Large intestine (tissue), 12 donors: ENCODE measurements at places on chromosomes 13 and 19.

DNA sequence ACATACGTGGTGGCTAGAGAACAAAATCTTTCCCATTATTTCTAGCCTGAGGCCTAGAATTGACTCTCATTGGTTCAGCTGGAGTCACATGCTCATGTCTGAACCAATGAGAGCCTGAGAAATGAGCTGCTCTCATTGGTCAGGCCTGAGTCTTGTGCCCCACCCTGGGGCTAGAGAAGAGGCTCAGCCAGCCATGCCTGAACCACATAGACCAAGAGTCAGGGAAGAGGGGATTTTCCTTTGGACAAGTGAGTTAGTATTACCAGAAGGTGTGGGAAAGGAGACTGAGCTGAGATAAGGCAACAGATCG lies 6.9 kb downstream of the FXYD5 start:
- DNase-seq, result no peak

- no peak for DNase-seq
Observed at GRCh38 chr13:99322297-99323103, 15.3 kb upstream of the GPR183 start.

GRCh38 chr13:24505256-24505655 lies 7.3 kb downstream of the PARP4 start:
- DNase-seq, result no peak

- DNase-seq, result peak; percentile 94
Observed at GRCh38 chr19:39126312-39127187, 964 bp downstream of the PAK4 start.

DNA sequence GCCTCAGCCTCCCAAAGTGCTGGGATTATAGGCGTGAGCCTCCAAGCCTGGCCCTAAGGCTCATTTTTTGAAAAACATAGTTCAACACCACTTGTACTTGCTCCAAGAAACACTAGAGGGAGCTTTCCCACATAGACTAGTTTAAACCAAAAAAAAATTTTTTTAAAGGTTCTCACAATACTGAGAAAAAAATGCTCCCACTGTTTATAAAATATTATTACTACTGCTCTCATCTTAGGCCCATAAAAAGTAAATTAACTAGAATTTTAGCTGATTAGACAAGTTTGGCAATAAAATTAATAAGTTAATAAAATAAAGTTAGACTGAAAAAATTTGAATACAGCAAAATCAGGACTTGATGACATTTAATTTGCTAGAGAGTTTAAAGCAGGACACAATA lies 109.5 kb downstream of the TBC1D4 start:
- peak; percentile 17 for DNase-seq

DNA sequence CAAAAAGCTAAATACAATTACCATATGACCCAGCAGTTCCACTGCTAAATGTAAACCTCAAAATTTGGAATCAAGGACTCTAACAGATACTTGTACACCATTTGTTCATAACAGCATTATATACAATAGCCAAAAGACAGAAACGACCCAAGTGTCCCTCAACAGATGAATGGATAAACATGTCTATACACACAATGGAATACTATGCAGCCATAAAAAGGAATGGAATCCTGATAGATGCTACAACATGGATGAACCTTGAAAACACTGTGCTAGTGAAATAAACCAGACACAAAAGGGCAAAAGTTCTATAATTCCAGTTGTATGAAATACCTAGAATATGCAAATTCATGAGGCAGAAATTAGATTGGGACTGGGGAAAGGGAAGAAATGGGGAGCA lies 12.2 kb downstream of the NEK3 start:
- no peak for DNase-seq

DNA sequence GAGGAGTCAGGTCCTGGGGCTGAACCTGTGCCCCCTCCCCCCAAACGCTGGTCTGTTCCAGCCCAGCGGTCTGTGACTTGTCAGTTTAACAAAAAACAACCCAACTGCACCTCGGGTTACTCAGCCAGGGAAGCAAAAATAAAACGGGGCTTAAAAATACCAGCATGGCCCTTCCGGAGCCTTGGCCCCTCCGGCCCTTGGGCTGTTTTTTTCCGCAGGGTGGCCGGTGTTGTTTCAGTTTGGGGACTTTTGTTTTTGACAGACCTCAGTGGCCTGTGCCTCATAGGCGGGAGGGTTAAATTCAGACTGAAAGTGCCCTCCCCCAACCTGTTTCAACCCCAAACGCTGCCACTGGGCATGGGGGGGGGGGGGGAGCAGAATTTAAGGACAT lies 4.0 kb downstream of the TCF3 start:
- DNase-seq, result no peak

GRCh38 chr13:67776151-67776550 lies 546.0 kb upstream of the PCDH9 start:
- DNase-seq, result no peak

- no peak for DNase-seq
Observed at GRCh38 chr19:17873786-17874757, 2.3 kb downstream of the SLC5A5 start.
